Adrenal gland (tissue), 19 donors: ENCODE measurements at places on chromosomes 12 and 14.
A peak's percentile ranks its signal among the peaks of the same experiment; 100 is the strongest.

GRCh38 chr14:59221568-59221967 is 33.1 kb downstream of the DAAM1 start:
- no peaks in the 10 kb centered on the region for H3K27me3 ChIP-seq
- H3K27ac ChIP-seq = no peak overlapping the region
- DNase-seq = no peak
- H3K4me3 ChIP-seq = no peak overlapping the region

DNA sequence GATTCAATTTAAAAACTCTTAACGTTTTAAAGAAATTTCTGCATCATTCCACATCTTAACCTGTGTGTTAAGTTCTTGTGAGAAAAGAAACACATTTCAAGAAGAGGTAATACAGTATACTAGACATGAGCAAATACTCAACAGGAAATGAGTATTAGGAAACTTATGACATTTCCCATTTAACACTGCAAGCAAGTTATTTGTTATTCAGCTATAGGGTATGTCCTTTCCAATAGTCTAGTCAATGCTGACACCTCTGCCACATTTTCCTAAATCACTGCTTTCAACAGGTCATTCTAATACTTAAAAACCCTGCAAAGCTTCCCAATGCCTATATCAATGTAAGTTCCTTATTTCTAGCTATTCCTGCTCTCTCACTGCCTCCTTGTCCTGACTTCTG is 93.1 kb downstream of the DDHD1 start:
- no peak overlapping the region for H3K4me3 ChIP-seq
- DNase-seq = no peak
- H3K4me1 ChIP-seq = no peaks in the 10 kb centered on the region
- H3K36me3 ChIP-seq = no peaks in the 10 kb centered on the region
- no peak overlapping the region for H3K27ac ChIP-seq

- no peaks in the 10 kb centered on the region for H3K4me1 ChIP-seq
- no peak overlapping the region for H3K27ac ChIP-seq
- DNase-seq = no peak
- H3K27me3 ChIP-seq = no peaks in the 10 kb centered on the region
- no peak overlapping the region for H3K4me3 ChIP-seq
- no peaks in the 10 kb centered on the region for H3K36me3 ChIP-seq
Measured at GRCh38 chr12:27431185-27431584, 15.4 kb upstream of the SMCO2 start.

GRCh38 chr12:90842477-90842876 is 112.5 kb downstream of the CCER1 start:
- H3K27ac ChIP-seq = no peak overlapping the region
- H3K27me3 ChIP-seq = no peaks in the 10 kb centered on the region
- H3K4me1 ChIP-seq = no peaks in the 10 kb centered on the region
- no peak for DNase-seq
- no peak overlapping the region for H3K4me3 ChIP-seq
- H3K36me3 ChIP-seq = no peaks in the 10 kb centered on the region

GRCh38 chr14:72476657-72477499 is 417.0 kb downstream of the DPF3 start:
- no peaks in the 10 kb centered on the region for H3K27me3 ChIP-seq
- H3K27ac ChIP-seq = no peak overlapping the region
- no peaks in the 10 kb centered on the region for H3K4me1 ChIP-seq
- H3K36me3 ChIP-seq = no peaks in the 10 kb centered on the region

DNA sequence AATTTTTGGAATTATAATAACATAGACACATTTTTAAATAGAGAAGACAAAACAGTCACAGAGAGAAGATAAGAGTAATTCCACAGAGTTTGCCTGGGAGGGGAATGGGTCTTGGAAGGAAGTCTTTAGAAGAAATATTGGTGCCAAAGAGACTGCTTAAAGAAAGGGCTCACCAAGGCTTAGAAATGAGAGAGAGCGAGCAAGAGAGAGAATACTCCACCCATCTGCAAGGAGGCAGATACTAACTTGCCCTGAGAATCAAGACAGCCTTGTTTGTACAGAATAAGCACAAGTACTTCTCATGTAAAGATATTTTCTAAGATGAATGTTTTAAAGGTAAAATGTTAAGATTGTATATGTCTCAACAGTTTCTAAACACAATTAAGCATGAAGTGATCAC is 165.5 kb downstream of the SLC38A4 start:
- no peaks in the 10 kb centered on the region for H3K27me3 ChIP-seq
- H3K4me3 ChIP-seq = no peak overlapping the region
- no peak overlapping the region for H3K27ac ChIP-seq
- no peak for DNase-seq

- no peak overlapping the region for H3K4me3 ChIP-seq
- peak overlapping the region; percentile 91 for H3K27ac ChIP-seq
- no peaks in the 10 kb centered on the region for H3K36me3 ChIP-seq
- H3K4me1 ChIP-seq = peaks cover 16% of the 10 kb centered on the region
- DNase-seq = peak; percentile 93
Measured at GRCh38 chr12:104604070-104604994, 147.6 kb downstream of the CHST11 start.

GRCh38 chr12:97194546-97194945 is 268.1 kb upstream of the RMST start:
- no peaks in the 10 kb centered on the region for H3K27me3 ChIP-seq
- H3K36me3 ChIP-seq = no peaks in the 10 kb centered on the region
- H3K4me3 ChIP-seq = no peak overlapping the region

DNA sequence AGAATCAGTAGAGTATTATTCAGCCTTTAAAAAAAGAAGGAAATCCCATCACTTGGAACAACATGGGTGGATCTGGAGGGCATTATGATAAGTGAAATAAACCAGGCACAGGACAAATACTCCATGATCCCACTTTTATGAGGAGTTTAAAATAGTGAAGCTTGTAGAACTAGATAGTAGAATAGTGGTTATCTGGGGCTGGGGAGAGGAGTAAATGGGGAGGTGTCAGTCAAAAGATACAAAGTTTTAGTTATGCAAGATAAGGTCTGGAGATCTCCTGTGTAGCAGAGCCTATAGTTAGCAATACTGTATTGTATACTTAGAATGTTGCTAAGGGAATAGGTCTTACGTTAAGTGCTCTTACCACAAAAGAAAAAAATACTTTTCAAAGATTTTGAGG is 64.9 kb downstream of the RIC8B start:
- peaks cover 5% of the 10 kb centered on the region for H3K4me1 ChIP-seq
- no peak overlapping the region for H3K27ac ChIP-seq
- no peak for DNase-seq
- no peaks in the 10 kb centered on the region for H3K27me3 ChIP-seq

DNA sequence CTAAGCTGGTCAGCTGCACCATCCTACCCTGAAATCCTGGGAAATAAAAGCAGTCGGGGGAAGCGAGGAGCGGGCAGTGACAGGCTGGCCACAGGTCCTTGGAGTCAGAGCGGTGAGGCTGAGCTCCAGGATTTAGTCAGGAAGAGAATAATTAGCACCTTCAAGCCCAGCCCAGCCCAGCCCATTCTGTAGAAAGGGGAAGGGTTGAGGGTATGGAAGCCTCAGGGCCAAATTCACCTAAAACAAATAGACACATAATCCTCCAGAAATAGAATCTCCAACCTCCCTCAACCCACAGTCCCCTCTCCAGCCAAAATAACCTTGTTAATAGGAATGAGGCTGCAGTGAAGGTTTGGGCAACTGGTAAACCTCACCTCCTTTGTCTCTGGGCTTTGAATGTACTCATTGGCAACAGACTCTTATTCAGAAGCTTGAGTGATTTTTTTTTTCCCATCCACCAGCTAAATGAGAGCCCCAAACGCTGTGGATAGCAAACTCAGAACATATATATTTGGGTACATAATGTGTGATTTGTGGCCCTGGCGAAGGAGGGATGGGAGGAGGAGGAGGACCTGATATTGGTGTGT is 334.1 kb downstream of the DPF3 start:
- DNase-seq = no peak
- no peaks in the 10 kb centered on the region for H3K27me3 ChIP-seq
- H3K4me3 ChIP-seq = no peak overlapping the region

GRCh38 chr12:1443421-1444141 is 150.8 kb downstream of the FBXL14 start:
- no peak overlapping the region for H3K27ac ChIP-seq
- no peaks in the 10 kb centered on the region for H3K4me1 ChIP-seq
- H3K4me3 ChIP-seq = no peak overlapping the region
- no peaks in the 10 kb centered on the region for H3K27me3 ChIP-seq
- no peak for DNase-seq
- no peaks in the 10 kb centered on the region for H3K36me3 ChIP-seq

DNA sequence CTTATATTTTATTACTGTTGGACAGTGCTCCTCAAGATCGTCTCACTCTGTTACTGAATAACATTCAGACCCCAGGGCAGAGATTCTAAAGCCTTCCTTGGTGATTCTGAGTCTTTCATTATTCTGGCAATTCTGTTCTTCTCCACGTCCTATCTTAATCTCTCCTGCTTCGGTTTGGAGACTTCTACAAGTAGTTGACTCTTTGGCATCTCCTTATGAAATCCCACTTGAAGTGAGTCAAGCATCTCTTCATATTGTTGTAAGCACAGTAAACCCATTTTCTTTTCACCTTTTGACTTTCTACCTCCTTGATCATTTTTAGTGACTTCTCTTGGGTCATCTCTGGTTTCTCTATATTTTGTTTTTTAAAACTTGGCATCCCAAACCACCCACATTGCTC is 132.8 kb downstream of the SAMD4A start:
- H3K4me3 ChIP-seq = no peak overlapping the region
- H3K27ac ChIP-seq = no peak overlapping the region
- no peak for DNase-seq
